ENCODE measurements at places on chromosomes 6 and 20.

GRCh38 chr6:129748212-129748900, 38.4 kb upstream of the ARHGAP18 start:
- DNase-seq: peak; percentile 78

DNA sequence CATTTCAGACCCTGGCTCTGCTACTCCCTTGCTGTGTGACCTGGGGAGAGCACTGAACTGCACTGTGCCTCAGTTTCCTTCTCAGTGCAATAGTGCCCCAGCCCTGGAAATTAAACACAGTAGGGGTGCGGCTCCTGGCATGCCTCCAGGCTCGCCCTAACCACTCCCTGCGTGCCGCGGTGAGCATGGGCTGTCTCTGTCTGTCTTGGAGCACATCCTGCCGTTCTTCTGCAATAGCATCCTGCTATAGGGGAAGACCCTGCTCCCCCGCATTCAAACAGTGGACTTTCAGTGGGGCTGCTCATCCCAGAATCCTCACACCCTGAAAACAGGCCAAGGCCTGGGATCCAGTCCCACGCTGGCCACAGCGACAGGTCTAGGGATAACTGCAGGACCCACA, 129.5 kb downstream of the FOXC1 start:
- no peak for DNase-seq

DNA sequence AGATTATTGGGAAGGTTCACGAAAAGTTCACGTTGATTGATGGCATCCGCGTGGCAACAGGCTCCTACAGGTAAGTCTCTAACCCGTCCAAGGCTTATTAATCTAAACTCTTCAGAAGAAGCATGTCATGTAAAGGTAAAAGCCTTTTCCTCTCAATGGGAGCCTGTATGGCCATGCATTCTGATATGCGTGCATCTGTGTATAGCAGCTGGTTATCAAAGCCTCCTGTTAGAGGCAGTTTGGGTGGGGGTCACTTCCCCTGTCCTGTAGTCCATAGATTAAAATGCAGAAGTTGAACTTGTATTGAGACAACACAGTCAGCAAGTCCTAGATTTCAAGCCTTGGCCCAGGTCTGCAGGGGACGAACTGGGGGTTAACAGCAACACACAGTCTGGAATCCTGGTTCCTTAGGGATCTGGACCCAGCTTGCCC, 14.2 kb upstream of the DHX35 start:
- DNase-seq: no peak

DNA sequence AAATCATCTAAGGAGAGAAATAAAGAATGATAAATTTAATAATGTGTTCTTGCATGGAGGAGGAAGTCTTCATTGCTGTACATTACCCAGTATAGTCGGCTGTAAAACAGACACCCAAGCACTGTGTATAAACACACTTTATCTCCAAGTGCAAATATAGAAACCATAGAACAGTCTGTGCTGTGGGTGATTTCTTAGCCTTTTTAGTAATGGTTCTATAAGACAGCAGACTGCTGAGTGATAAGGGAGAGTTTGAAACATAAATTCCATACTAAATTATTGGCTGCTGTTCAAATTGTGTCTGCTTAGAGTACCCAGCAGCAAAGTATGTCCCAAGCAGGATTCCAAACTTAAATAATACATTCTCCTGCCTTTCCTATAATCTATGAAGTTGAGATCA, 4.6 kb downstream of the FILIP1 start:
- DNase-seq: no peak

DNA sequence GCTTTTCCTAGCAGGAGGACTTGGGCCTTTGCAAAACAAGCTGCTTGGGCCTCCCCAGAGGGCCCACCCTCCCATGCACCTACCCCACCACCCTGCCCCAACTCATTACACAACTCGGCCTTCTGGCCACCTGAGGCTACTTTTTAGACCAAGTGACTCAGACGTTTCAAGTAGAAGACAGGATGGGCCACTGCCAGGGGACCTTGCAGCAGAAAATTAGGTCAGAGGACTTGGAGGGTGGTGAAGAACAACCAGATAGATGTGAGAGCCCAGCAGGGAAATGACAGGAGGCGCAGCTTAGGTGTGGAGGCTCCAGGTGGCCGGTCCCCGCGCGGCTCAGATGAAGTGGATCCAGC, 1.4 kb downstream of the PPP1R3D start:
- DNase-seq: no peak

DNA sequence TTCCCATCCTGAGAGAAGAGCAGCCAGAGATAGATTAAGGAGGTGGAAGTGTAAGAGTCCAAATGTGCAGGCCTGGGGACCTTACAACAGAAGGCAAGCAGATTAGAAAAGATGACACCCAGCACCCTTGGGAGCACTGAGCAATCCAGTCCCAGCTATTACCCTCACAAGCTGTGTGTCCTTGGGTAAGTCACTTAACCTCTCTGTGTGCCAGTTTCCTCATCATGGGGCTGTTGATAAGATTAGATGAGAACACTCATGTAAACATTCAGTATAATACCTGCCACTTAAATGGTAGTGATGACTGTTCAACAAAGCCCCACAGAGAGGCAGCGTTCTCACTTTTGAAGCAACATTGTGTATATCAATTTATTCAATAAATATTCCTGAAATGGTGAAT, 114.8 kb upstream of the CST7 start:
- DNase-seq: peak; percentile 13

GRCh38 chr6:19896693-19897010, 59.5 kb downstream of the ID4 start:
- no peak for DNase-seq

- no peak for DNase-seq
Measured at GRCh38 chr6:74073999-74074398, 378.0 kb downstream of the CD109 start.

GRCh38 chr6:53925891-53926290, 131.1 kb downstream of the LRRC1 start:
- no peak for DNase-seq

- DNase-seq: no peak
Measured at GRCh38 chr20:45340236-45340847, 7.9 kb downstream of the SDC4 start.

DNA sequence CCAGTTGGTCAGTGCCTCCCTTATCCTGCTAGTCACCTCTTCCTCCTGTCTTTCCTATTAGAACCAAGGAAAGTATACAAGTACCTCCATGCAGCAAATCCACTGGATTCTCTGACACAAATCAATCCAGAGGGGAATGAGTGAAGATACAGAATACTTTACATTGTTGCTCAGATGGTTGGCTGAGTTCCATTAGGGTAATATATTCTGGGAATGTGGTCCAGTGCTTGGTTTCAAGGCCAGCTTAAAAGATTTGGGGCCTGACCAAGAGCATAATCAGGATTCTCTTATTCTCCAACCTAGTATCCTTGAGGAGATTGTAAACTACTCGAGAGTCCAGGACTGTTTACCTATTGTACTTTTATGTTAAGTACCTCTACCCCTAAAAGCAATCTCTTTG, 23.0 kb downstream of the CARMIL1 start:
- no peak for DNase-seq

DNA sequence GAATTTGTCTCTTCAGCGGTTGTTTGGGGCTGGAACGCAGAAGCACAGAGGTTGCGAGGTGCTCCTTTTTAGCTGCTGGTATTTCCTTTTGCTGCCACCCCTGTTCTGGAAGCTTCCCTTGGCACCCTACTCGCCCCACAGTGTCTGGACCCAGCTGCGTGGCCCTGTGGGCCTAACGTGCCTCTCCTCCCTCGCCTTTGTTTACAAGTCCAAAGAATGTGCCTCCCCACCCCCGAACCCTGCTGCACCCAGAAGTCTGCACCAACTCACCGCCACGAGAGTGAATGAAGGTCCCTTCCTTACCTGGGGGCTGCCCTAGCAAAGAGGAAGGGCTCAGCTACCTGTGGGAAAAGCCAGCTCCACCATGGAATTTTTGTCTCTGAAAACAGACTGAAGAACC, 139.7 kb upstream of the RPS6KA2 start:
- no peak for DNase-seq
